Endodermal cell (in vitro differentiated cells): ENCODE measurements at places on chromosomes 4 and X. TPM values are rescaled to one million over a fixed set of nuclear protein-coding genes. Genes with fewer than 3 reads are reported as not detected.
A peak's percentile ranks its signal among the peaks of the same experiment; 100 is the strongest.

The ANXA10 gene
- not detected in 2 replicates for total RNA-seq

The VSIG1 gene
- 0.25 and 1.0 TPM in 2 replicates for total RNA-seq

The GRIA3 gene
- 9.5 to 14.2 TPM (median 12.2 TPM) in 3 replicates for total RNA-seq

The CCSER1 gene
- total RNA-seq = 0.88 and 1.1 TPM in 2 replicates

The ZNF157 gene
- 0.97 and 1.6 TPM in 2 replicates for total RNA-seq

The SEC31A gene
- 182 to 237 TPM (median 212 TPM) in 3 replicates for total RNA-seq

The DUSP21 gene
- not detected in 3 replicates for total RNA-seq

DNA sequence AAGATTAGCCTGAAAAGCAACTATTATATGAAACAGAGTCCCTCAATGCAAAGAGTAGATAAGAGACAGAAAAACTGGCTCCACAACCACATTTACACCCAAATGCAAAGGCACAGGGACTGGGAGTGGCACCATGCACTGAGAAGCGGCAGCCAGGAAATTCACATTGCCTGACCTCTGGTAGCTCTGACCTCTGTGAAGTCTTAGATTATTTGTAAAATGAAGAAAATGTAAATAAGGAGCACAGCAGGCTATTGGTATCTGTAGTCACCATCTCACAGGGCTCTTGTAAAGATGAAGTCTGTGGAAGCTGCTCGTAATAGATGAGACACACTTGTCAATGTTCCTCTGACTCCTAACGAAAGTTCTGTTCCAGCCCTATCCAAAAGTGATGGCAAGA is 69.7 kb downstream of the FAT1 start:
- no peak for DNase-seq
- peaks cover 9% of the 10 kb centered on the region for H3K36me3 ChIP-seq
- no peak overlapping the region for H3K27ac ChIP-seq
- no peaks in the 10 kb centered on the region for H3K27me3 ChIP-seq

- no peak overlapping the region for H3K27ac ChIP-seq
- no peaks in the 10 kb centered on the region for H3K4me1 ChIP-seq
- peak; percentile 62 for DNase-seq
- no peaks in the 10 kb centered on the region for H3K27me3 ChIP-seq
- no peak overlapping the region for H3K4me3 ChIP-seq
Measured at GRCh38 chrX:2863646-2864045, 34.9 kb downstream of the GYG2 start.

DNA sequence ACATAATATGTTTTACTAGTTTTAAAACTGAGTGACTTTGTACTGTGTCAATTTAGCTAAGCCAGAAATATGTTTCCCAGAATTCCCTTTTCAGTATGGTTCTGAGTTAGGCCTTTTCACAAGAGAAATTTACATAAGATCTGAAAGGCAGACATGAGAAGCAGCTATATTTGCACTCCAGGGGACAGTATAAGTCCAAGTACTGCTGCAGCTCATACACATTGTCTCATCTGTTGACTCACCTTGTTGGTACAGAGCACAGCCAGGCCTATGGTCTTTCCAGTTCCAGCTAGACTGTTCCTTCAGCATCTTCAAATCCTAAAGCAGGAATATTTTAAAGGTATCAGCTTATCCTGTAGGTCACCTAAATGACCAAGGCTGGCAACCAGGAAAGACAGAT is 53.5 kb downstream of the BMP3 start:
- no peak for DNase-seq
- H3K4me3 ChIP-seq = no peak overlapping the region
- H3K36me3 ChIP-seq = no peaks in the 10 kb centered on the region
- H3K27me3 ChIP-seq = no peaks in the 10 kb centered on the region
- no peaks in the 10 kb centered on the region for H3K4me1 ChIP-seq

DNA sequence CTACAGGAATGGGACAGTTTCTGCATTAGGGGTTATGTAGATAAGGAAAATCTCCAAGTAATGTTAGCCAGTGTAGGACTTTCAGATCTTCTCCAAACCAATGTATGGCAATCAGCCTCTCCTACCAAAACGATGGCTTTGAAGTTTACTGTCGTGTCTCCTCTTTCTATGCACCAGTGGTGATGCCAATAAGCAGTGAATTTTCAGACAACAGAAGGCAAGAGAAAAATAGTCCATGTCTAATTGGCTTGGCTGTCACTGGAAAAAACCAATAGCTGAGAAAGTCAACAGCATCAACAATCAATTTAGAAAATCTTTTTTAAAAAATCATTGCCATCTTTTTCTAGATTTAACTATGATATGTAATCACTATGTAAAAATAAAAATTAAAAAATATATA is 35.0 kb downstream of the LIMCH1 start:
- peaks cover 4% of the 10 kb centered on the region for H3K4me1 ChIP-seq
- no peak overlapping the region for H3K27ac ChIP-seq
- H3K27me3 ChIP-seq = peaks cover 21% of the 10 kb centered on the region
- DNase-seq = no peak
- no peaks in the 10 kb centered on the region for H3K36me3 ChIP-seq

- no peaks in the 10 kb centered on the region for H3K4me1 ChIP-seq
- no peak for DNase-seq
- no peak overlapping the region for H3K4me3 ChIP-seq
- H3K27me3 ChIP-seq = no peaks in the 10 kb centered on the region
- H3K27ac ChIP-seq = peak overlapping the region; percentile 81
Measured at GRCh38 chr4:14267373-14268060, 640.0 kb upstream of the BOD1L1 start.

- H3K36me3 ChIP-seq = no peaks in the 10 kb centered on the region
- H3K27me3 ChIP-seq = no peaks in the 10 kb centered on the region
- H3K4me3 ChIP-seq = no peak overlapping the region
- peak overlapping the region; percentile 79 for H3K27ac ChIP-seq
- H3K4me1 ChIP-seq = no peaks in the 10 kb centered on the region
Measured at GRCh38 chrX:2451501-2452316, 49.1 kb downstream of the DHRSX start.

- H3K4me1 ChIP-seq = peaks cover 11% of the 10 kb centered on the region
- no peak overlapping the region for H3K4me3 ChIP-seq
- no peak for DNase-seq
- H3K36me3 ChIP-seq = no peaks in the 10 kb centered on the region
- H3K27ac ChIP-seq = no peak overlapping the region
Measured at GRCh38 chr4:54066718-54067129, 2.3 kb upstream of the CHIC2 start.

DNA sequence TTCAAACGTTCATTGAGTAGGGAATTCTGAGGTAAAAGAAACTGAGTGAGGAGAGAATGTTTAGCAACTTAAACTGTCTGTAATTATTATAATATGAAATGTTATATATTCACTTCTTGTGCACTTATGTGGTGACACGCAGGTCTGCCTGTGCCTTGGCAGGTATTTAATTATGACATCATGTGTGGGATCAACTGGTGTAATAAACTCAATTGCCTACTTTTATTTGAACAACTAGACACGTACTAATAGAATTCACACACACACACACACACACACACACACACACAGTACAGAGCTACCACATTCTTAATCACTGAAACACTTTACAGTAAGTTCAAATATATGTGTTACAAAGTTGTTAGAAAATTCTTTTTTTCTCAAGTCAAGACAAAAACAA is 20.7 kb upstream of the SLC25A31 start:
- peaks cover 62% of the 10 kb centered on the region for H3K36me3 ChIP-seq
- H3K4me3 ChIP-seq = no peak overlapping the region
- H3K4me1 ChIP-seq = no peaks in the 10 kb centered on the region

- peak; percentile 69 for DNase-seq
- H3K27ac ChIP-seq = peak overlapping the region; percentile 60
- H3K36me3 ChIP-seq = peaks cover 21% of the 10 kb centered on the region
- H3K4me3 ChIP-seq = peak overlapping the region; percentile 92
- H3K27me3 ChIP-seq = no peaks in the 10 kb centered on the region
Measured at GRCh38 chr4:88522702-88523324, 763 bp downstream of the PYURF start.

DNA sequence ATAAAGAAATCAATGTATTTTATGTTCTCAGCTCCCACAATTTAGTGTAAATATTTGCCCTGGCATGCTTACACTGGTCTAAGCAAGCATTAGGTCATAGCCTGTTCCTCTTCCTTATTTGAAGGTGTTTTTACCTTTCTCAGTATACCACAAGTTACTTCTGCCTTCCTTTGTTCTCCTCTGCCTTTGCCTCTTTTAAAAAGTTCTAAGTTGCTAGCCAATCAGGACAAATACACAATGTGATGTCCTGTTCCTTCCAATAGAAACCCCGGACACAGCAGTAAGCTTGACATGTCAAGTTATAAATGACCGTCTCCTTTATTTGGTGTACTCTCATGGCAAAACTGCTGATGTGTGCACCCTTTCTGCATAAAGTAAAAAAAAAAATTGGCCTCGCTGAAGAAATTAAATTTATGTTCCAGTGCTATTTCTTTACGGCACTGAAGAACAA is 49.4 kb downstream of the UGT2B10 start:
- no peak overlapping the region for H3K27ac ChIP-seq
- H3K36me3 ChIP-seq = no peaks in the 10 kb centered on the region
- no peaks in the 10 kb centered on the region for H3K4me1 ChIP-seq
- no peaks in the 10 kb centered on the region for H3K27me3 ChIP-seq
- H3K4me3 ChIP-seq = no peak overlapping the region

DNA sequence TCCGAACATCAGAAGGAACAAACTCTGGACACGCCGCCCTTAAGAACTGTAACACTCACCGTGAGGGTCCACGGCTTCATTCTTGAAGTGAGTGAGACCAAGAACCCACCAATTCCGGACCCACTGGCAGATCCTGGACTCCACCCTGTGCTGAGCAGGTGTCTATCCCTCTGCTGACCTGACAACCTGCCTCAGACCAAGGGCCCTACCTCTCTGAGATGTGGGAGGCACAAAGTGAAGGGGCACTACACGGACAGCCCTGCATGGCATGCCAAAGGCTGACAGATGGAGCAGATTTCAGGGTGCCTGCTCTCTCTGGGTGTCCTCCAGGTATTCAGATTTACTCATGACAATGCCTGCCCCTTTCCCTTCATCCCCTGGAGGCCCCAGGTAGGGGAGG is 14.0 kb upstream of the HSFX1 start:
- H3K27ac ChIP-seq = no peak overlapping the region
- peak; percentile 5 for DNase-seq
- no peaks in the 10 kb centered on the region for H3K36me3 ChIP-seq
- no peaks in the 10 kb centered on the region for H3K4me1 ChIP-seq
- H3K27me3 ChIP-seq = no peaks in the 10 kb centered on the region

DNA sequence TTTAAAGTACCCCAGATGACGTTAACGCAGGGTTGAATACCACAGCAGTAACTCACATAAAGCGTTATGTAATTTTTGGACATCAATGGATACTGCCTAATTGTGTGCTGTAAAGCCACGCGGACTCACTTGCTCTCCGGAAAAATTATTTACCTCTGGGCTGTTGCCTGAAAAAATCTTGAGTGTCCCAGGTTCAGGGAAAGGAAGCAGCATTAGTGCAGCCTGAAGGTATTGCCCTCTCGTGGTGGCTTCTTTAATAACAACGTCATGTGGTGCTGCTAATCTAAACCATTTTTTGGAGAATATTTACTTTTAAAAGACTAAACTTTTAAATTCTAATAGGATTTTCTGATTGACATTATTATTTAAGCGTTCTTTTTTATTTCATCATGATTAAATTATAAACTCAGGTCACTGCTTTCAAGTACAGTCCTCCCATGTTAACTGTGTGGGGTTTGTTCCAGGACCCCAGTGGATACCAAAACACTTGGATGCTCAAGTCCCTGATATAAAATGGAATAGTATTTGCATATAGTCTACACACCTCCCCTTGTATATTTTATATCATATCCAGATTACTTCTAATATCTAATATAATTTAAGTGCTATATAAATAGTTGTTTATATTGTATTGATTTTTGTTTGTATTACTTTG is 384.8 kb downstream of the FAM133A start:
- H3K27me3 ChIP-seq = no peaks in the 10 kb centered on the region
- H3K36me3 ChIP-seq = no peaks in the 10 kb centered on the region
- H3K27ac ChIP-seq = no peak overlapping the region
- H3K4me1 ChIP-seq = no peaks in the 10 kb centered on the region
- DNase-seq = peak; percentile 71
- no peak overlapping the region for H3K4me3 ChIP-seq

DNA sequence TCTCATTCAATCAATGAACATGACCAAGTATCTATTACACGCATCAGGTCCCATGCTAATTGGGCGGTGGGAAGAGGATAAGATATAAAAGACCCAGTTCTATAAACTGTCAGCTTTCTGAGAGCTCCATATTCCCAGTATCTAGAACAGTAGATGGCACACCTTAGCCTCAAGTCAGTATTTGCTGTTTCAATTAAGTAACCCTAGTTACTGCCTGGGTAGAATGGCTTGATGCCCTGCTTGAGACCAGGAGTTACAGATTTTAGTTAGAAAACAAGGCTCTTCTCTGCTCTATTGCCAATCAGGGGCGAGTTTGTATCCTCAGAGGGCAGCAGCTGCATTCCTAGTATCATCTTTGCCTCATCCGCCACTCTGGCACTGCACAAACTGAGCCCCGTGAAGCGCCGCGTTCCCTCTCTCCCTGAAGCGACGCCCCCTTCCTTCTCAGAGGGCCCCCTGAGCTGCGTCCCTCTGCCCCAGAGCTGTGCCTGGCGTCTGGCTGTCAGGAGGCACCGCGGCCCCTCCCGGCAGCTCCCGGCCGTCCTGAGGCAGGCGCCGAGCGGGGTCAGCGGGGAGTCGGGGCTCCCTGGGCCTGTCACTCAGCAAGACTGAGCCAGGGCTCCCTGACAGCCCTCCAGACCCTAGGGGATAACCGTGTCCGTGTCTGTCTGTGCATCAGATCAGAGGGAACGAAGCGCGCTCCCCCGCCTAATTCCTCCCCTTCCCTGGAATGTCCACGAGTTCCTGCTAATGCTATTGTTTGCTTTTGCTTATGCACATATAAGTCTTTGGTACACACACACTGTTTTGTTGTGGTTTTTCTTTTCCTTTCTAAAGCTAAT is 212.4 kb upstream of the TTC29 start:
- no peaks in the 10 kb centered on the region for H3K36me3 ChIP-seq
- no peaks in the 10 kb centered on the region for H3K27me3 ChIP-seq
- DNase-seq = peak; percentile 81
- peak overlapping the region; percentile 50 for H3K4me3 ChIP-seq
- peaks cover 6% of the 10 kb centered on the region for H3K4me1 ChIP-seq

GRCh38 chrX:14802943-14803710 is 69.7 kb downstream of the FANCB start:
- H3K36me3 ChIP-seq = no peaks in the 10 kb centered on the region
- H3K27me3 ChIP-seq = no peaks in the 10 kb centered on the region
- no peak overlapping the region for H3K4me3 ChIP-seq

- H3K27me3 ChIP-seq = peaks cover 92% of the 10 kb centered on the region
- peak; percentile 84 for DNase-seq
- peak within 1 kb of the TSS; percentile 81 for H3K4me3 ChIP-seq
- H3K4me1 ChIP-seq = no peaks in the 10 kb centered on the region
- peak within 1 kb of the TSS; percentile 51 for H3K27ac ChIP-seq
Measured at GRCh38 chr4:13543839-13544605, at the start of gene NKX3-2. NKX3-2 (minus strand) TSS chr4:13544508; CDS start chr4:13544414, 94 bp downstream.

GRCh38 chr4:85769009-85769408 is 294.1 kb downstream of the ARHGAP24 start:
- H3K4me3 ChIP-seq = no peak overlapping the region
- no peaks in the 10 kb centered on the region for H3K36me3 ChIP-seq
- no peak overlapping the region for H3K27ac ChIP-seq
- peaks cover 23% of the 10 kb centered on the region for H3K4me1 ChIP-seq

DNA sequence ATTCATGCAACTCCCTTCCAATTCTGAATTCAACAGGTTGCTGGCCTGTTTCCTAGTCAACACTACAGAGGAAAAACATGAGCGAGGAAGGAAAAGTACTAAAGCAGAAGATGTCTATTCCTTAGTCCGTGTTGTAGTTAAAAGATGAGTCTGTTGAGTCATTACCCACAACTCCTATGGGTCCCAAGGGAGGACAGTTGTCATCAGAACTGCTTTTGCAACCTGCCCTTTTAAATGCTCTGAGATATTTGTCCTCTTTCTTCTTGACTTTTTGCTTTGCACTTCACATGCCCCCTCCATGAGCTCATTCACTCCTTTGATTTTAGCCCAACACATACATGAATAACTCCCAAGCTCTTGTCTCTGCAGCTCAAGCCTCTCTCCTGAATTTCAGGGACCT is 119.2 kb downstream of the CORIN start:
- H3K27me3 ChIP-seq = no peaks in the 10 kb centered on the region
- H3K36me3 ChIP-seq = no peaks in the 10 kb centered on the region
- H3K4me3 ChIP-seq = no peak overlapping the region
